ENCODE measurements at places on chromosomes 2 and 18.

- no peak for DNase-seq
Observed at GRCh38 chr2:73906847-73907505, 14.2 kb downstream of the ACTG2 start.

GRCh38 chr18:23115683-23116096 is 19.6 kb upstream of the CABLES1 start:
- no peak for DNase-seq

- no peak for DNase-seq
Observed at GRCh38 chr2:73917696-73918207, 8.9 kb upstream of the DGUOK start.

DNA sequence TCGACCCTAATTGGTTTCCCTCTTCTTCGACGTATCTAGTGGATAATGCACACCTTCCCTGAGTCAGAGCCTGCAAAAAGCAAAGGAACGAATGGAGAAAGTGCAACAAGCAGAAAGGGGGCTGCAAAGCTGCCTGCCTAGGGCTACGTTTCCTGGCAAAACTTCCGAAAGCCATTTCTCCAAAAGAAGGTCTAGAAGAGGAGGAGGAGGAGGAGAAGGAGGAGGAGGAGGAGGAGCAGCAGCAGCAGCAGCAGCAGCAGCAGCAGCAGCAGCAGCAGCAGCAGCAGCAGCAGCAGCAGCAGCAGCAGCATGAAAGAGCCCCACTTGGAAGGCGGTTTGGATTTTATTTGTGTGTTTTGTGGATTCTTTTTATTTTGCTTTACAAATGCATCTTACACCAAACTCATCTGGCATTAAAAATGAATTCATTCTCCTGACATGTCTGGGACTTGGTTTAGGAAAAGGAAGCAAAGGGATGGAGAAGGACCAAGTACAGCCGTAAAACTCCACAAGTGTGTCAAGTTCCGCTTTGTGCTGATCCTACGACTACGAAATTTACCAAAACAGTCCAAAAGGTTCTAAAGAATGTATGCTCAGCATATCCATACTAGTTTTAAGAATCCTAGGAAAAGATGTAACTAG is 2.0 kb downstream of the TCF4 start:
- DNase-seq: no peak

GRCh38 chr2:193462411-193462810 is 1267.7 kb upstream of the TMEFF2 start:
- no peak for DNase-seq

DNA sequence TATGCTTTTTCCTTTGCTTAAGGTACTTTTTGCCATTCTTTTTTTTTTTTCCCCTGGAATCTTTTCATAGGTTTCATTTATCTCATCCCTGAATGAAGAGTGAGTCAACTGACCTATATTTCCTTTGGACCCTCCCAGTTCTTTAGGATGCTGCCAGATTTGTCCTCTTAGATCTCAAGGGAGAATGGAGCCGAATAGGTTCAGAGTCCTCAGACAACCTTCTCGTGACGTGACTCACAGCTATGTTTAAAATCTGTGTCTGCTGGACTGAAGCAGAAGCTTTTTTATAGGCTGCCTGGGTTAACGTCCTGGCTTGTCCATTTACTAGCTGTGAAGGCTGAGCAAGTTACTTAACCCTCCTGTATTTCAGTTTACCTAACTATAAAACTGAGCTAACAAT is 358.6 kb downstream of the DLGAP1 start:
- DNase-seq: no peak

GRCh38 chr2:100584816-100585215 is 22.0 kb downstream of the PDCL3 start:
- DNase-seq: no peak

GRCh38 chr2:2708575-2709430 is 377.7 kb upstream of the MYT1L start:
- no peak for DNase-seq

- DNase-seq: no peak
Observed at GRCh38 chr2:226118471-226119429, 680.9 kb downstream of the IRS1 start.

GRCh38 chr2:61988462-61989366 is 83.2 kb downstream of the COMMD1 start:
- DNase-seq: no peak

GRCh38 chr2:135667045-135667444 is 74.6 kb upstream of the UBXN4 start:
- DNase-seq: no peak

GRCh38 chr2:33298233-33298632 is 178.2 kb upstream of the RASGRP3 start:
- no peak for DNase-seq

DNA sequence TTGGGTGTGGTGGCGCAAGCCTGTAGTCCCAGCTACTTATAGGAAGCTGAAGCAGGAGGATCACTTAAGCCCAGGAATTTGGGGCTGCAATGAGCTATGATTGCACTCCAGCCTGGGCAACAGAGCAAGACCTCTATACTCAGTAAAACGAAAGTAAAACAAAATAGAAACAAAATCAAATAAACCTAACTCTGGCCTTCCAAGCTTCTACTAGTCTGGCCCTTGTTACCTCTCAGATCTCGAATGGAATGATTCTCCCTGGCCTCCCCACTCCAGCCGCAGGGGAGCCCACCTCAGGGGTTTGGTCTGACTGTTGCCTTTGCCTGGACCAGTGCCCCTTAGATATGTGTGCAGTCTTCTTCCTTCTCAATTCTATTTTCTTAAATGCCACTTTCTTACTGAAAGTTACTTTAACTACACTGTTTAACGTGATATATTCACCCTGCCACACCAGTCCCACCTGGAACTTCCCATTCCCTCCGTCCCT is 160.0 kb upstream of the GCFC2 start:
- peak; percentile 13 for DNase-seq

DNA sequence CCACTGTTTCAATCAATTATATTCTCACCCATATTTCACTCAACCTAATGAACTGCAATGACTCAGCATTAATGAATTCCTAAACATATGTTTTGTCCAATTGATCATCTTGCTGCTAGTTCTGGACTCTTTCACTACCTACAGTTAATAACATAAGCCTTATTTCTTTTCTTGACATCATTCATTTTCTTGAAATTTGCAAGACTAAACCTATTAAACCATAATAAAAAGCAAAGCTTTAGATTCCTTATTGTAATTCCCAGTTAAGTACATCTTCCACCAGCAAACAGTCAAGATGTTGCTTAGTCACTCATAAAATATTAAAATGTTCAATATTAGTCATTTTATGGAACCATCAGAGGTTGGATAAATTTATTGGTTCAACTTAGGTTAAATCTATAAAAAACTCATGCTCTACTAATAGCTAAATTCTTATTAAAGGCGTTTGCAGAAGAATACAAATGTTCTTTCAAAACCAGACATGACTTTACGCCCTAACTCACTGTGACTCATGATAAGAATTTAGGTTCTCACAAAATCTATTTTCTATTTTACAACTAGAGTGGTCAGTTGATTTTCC is 599.4 kb downstream of the RNF144A start:
- DNase-seq: no peak

GRCh38 chr2:97961534-97961933 is 34.2 kb downstream of the TMEM131 start:
- no peak for DNase-seq

GRCh38 chr2:116467243-116467642 is 1347.2 kb upstream of the DDX18 start:
- DNase-seq: no peak

DNA sequence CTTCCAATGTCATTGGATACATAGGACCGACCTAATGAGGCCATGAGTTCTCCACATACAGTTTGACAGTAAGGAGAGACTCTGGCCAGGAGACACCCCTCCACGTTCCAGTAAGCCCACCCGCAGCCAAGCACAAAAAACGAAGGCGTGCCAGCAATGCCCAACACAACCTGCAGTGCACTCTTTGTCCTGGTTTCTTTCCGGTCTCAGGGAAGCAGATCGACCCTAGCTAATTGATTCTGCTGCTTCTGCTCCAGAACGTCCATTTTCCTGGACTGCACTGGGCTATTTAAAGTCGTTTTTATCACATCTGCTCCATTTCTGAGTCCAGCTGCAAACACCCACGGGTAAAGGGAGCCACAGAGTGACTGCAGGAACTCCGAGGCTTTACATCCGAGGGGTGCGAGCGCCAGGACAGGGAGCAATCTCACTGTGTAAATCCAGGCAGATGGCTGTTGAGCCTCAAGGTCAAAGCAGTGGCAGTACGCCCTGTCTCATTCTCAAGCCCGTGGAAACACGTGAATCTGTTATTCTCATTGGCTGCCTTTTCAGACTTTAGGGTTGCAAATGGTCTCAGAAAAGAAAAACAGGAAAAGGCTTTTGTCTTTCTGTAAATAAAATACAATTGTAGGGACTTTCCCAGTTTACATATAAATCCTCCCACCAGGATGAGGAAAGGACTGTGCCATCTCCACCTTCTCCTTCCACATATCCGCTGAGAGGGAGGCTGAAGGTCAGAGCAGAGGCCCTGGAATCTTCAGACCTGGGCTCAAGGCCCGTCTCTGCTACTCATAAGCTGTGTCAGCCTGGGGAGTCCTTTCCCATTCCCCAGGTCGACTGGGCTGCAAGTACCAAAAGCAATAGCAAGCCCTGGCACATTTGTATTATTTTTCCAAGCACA is 40.7 kb downstream of the TMEM163 start:
- no peak for DNase-seq

GRCh38 chr2:139544186-139544851 is 764.1 kb upstream of the NXPH2 start:
- no peak for DNase-seq

DNA sequence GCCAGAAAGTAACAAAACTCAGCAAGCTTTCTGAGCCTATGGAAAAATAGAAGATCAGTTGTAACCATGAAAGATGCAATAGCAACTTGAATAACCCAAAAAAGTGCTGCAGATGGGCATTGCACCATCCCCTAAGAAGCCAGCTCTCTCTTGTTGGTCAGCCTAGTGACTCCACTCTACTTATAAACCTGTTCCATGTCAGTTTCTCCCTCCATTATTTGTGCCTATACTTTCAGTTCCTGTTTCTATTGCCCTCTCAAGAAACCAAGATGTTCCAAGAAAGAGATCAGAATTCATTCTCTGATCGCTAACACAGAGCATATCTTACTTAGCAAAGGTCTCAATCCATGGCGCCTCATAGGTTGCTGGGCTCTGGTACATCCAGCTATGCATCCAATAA is 170.3 kb upstream of the MAP2 start:
- DNase-seq: no peak

DNA sequence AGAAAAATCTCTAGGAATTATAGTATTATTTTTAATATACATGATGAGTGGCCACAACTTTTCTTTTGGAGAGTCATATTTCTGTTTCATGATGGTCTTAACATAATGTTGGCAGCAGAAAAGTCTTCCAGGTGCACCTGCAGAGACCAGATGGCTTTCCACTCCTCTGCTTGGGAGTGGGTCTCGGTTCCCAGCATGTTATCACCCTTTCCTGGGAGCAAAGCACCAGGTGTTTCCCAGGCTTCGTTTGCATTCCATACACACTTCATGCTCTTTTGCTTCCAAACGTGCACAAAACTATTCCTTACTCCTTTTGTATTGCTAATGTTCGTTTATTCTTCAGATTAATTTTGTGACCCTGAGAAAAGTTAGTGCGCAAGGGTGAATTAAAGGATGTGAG is 305.2 kb downstream of the CDH2 start:
- DNase-seq: no peak

GRCh38 chr2:179661986-179662385 is 199.4 kb downstream of the ZNF385B start:
- no peak for DNase-seq

DNA sequence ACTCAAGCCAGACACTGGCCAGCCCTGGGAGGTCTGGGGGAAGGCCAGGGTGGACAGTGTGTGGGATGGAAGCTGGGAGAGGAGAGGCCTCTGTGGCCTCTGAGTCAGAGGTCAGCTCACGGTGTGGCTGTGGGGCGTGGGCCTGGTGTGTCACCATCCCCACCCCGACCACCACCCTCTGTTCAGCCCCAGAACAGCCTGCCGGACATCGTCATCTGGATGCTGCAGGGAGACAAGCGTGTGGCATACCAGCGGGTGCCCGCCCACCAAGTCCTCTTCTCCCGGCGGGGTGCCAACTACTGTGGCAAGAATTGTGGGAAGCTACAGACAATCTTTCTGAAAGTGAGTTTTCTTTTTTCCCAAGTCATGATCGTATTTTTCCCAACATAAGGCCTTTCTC is 110.5 kb downstream of the DYSF start:
- no peak for DNase-seq

DNA sequence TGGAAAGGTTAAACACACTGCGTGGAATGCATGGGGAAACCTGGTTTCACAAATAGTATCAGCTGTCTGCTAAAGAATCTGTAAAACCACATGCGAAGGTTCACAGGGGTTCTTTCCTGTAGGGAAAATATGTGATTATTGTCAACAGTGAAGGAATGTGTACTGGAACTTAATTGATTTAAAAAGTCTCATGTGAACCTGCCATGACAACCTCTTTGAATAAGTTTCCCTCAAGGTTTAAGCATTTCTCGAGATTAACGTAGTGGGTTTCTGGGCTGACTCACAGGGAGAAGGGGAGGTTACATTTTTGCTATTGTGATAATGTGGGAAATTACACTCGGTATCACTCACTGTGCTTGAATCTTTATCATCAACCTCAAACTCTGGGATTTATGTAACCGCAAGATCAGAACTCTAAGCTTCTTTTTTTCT is 28.2 kb upstream of the IL1R1 start:
- DNase-seq: no peak

GRCh38 chr2:29561628-29562027 is 359.8 kb downstream of the ALK start:
- no peak for DNase-seq

DNA sequence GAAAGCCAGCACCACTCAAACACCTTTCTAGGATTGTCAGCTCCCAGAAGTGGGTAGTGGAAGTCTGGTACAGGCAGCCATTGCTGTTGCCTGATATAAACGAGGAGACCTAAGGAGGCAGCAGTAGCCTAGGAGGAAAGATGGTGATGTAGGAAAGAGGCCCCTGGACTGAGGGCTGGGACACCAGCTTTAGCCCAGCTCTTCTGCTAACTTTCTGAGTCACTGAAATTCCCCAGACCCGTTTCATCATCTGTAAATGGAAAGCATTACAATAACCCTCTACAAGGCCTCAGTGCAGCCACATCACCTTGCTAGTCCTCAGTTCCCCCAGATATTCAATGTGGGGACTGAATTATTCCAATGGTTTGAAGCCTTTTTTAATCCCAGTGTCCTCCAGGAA is 336.5 kb downstream of the TNS1 start:
- no peak for DNase-seq

- DNase-seq: no peak
Observed at GRCh38 chr2:135510577-135510976, 20.4 kb downstream of the ZRANB3 start.

GRCh38 chr2:28621172-28622100 is 125.6 kb downstream of the PLB1 start:
- DNase-seq: peak; percentile 52

Measured in NT2/D1 (cell line).